ENCODE measurements at places on chromosomes 4 and X.

GRCh38 chr4:149973181-149973580 is 105.1 kb upstream of the DCLK2 start:
- no peak for DNase-seq

GRCh38 chrX:96170626-96171025 is 514.0 kb upstream of the DIAPH2 start:
- DNase-seq: no peak

DNA sequence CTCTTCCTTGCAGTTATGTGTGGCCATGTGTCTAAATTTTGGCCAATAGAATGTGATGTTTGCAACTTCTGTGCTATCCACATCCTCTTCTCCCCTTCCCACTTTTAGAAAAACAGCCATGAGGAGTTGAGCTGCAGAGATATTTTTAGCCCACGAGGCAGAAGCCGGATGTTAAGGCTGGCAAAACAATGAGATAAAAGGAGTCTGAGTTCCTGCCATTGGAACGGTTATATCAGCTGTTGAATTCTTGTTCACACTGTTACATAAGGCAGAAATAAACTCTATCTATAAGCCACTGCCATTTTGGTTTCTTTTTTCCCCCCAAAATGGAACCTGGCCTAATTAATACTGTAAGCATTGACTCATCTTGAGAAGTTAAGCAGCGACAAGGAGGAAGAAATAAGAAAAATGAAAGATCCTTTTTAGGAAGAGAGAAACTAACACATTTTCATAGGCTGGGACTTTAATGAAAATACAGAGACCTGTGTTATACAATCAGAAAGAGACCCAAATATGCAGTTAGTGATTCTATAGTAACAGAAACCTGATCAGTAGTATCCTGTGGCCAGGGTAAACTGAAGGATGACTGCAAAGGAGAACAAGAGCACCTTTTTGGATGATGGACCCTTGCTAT is 200.5 kb downstream of the INPP4B start:
- no peak for DNase-seq

- DNase-seq: no peak
Measured at GRCh38 chr4:178311997-178312396, 869.8 kb upstream of the AGA start.

- DNase-seq: no peak
Measured at GRCh38 chr4:137474711-137475301, 57.5 kb downstream of the PCDH18 start.

DNA sequence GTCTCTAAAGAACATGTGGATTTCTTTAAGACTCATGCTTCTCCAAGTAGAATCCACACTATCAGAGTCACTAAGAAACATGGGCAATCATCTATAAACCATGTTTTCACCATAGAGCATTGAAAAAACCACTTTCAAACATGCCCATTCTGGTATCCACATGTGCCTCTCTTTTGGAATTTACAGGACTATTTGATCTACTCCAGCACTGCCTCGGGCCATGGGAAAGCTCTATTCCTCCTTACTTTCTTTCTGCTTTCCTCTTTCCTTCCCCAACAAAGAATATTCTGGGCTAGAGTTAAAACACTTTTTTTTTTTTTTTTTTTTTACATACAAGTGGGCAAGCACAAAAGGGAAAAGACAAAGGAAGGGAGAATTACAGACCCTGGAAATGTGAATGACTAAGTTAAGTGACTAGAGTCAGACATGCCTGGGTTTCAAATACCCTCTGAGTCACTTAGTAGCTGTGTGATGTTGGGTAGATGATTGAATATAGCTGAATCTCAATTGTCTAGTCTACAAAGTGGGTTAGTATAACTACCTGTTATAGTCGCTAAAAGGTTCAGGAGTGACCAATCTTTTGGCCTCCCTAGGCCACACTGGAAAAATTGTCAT is 847.7 kb upstream of the INTU start:
- DNase-seq: no peak

GRCh38 chrX:94751611-94752010 is 1077.6 kb downstream of the FAM133A start:
- DNase-seq: no peak

DNA sequence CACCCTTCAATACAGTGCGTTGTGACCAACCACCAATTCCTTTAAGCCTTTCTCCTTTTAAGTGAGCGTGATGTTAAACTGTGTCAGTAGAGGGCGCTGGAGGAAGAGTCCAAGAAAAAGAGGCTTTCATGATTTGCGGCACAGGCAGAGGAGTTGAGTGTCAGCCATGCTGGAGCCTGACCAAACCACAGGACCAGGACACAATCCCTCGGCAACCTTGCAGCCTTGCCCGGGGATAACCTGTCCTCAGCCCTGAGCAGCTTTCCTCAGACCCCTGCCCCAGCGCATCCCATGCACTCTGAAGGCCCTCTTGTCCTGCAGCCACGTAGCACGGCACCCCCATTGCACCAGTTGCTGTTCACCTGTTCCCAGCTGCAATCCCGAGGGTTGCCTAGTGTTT is 53.5 kb upstream of the SMIM31 start:
- no peak for DNase-seq

- no peak for DNase-seq
Measured at GRCh38 chr4:39834269-39834668, 136.3 kb downstream of the UBE2K start.

DNA sequence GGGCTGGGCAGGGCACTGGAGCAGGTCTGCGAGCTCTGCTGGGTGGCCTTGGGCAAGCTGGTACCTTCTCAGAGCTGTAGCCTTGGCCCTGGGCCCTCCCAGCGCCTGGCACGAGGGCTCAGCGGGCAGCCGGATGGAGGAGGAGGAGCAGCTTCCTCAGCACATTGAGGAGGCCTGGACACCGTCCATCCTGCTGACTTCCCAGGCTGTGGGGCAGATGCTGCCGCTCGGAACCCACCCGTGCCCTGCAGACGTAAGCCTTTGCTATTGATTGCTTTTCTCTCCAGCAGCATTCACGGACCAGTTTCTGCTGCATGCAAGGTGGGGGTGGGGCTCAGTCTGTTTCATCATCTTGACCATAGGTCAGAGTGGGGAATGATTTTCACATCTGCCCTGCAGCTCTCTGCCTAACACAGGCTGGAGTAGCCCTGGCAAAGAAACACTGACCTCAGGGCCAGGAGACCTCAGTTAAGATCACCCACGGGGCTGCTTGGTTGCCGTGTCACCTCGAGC is 80.7 kb upstream of the PSAPL1 start:
- no peak for DNase-seq

- DNase-seq: no peak
Measured at GRCh38 chrX:106716004-106716403, 10.5 kb upstream of the RNF128 start.
